Motor neuron (in vitro differentiated cells): ENCODE measurements at places on chromosomes 7 and 10. TPM values are rescaled to one million over a fixed set of nuclear protein-coding genes. Genes with fewer than 3 reads are reported as not detected.

UNC5B gene
- 18.1 and 19.9 TPM in 2 replicates for total RNA-seq

GLCCI1 gene
- total RNA-seq: 23.2 and 25.7 TPM in 2 replicates

- ATAC-seq: no peak
Measured at GRCh38 chr7:23249486-23249885, 2.9 kb downstream of the GPNMB start.

- ATAC-seq: peak; percentile 9
Measured at GRCh38 chr7:107890493-107890961, 456 bp upstream of the DLD start.

DNA sequence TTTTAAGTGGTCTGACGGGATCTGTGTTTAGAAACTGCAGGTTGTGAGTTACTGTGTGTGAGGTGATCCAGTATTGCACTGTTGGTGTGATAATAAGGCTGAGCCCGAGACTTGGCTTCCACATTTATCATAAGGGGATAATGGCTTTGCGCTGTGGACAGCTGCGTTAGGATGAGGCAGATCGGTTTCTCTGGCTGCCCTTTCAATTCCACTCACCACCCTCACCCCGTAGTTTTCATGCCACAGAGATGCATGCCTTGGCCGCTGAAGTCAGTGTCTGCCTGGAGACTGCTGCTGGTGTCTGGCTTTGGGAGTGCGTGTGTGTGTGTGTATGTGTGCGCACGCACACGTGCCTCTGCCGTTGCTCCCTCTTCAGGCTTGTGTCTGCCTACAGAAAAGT is 273.0 kb downstream of the CCDC3 start:
- peak; percentile 42 for ATAC-seq

- ATAC-seq: no peak
Measured at GRCh38 chr10:51619365-51619764, 80.0 kb downstream of the CSTF2T start.

DNA sequence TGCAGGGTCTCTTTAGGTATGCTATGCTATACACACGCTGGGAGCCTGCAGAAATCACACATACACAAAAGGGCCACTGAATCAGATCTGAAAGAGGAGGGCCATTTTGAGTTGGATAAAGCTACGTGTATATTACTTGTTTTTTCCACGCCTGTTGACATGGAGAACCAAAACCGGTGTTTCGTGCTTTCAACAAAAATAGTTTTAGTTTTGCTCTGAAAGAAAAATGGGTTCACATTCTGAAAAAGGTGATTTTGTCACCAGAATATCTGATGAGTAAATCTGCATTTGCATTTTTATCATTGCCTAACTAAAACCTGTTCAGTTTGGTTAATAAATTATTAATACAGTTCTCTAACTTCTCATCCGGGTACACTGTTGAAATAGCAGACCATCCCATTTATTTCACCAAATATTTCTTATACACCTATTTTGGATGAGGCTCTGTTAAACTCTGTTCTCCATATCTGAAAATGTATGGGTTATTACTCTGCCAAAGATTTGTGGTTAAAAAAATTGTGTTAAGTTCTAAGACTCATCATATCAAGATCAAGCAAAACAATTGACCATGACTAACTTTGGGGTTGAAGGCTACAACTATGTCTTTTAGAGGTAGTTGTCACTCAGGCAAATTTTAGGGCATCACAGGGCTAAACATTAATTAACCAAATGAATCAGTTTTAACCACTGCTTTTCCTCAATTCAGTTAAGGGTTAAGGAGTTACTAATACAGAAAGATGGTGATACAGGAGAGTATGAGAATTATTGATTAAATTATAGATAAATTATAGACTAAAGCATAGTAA is 101.2 kb upstream of the RPA3 start:
- ATAC-seq: no peak

- peak; percentile 59 for ATAC-seq
Measured at GRCh38 chr7:33091111-33091531, 18.1 kb downstream of the RP9 start.

DNA sequence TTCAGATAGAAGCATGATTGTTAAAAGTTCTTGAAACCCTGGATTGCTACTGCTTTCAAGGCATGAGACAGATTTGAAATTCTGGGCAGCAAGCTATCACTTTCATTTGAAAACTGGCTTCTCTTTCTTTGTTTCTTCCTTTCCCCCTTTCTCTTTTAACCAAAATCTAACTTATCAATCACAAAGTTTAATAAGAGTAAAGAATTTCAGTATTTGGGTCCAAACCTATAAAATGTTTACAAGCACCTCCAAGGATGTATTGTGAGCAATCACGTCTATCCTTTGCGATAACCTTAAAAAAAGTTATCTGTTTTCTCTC is 21.6 kb upstream of the RPA3 start:
- no peak for ATAC-seq

- peak; percentile 95 for ATAC-seq
Measured at GRCh38 chr7:128791121-128791971, at the start of gene CCDC136. TSS of gene CCDC136 (plus strand) at chr7:128791968. CDS start at chr7:128792412, 444 bp downstream.

DNA sequence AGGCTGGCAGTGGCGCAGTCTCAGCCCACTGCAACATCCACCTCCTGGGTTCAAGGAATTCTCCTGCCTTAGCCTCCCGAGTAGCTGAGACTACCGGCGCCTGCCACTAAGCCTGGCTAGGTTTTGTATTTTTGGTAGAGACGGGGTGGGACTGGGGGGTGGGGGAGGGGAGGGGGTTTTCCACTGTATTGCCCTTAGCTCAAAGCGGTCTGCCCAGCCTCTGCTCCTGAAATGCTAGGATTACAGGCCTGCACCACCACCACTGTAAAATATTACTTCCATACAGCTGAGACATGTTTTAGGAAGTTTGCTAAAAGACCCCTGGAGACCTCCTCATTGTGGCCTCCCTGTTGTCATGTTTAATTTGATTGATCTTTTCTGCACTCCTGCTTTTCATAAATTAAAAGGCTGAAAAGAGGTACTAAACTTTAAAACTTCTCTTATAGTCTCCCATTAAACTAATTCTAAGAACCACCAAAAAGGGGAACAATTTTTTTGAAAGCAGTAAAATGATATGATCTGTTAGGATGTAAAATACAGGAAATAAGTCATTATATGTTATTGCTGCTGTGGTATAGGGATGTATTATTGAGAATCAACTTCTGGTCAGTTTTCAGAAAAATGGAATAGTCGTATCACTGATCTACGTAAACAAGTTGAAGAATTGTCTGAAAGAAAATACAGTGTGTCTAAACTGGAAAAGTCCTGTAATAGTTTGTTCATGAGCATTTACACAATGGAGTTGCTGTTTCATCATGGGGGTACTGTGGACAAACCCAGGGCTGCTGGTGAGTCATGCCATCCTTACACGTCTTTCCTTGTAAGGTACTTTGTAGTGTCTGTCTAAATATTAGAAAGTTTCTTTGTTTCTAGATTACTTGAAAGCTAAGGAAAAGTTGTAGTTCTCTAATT is 72.9 kb upstream of the TMEM248 start:
- ATAC-seq: no peak

CYP3A4 gene
- total RNA-seq: 0.30 TPM in 1 of 2 replicates, not detected in the other

DNA sequence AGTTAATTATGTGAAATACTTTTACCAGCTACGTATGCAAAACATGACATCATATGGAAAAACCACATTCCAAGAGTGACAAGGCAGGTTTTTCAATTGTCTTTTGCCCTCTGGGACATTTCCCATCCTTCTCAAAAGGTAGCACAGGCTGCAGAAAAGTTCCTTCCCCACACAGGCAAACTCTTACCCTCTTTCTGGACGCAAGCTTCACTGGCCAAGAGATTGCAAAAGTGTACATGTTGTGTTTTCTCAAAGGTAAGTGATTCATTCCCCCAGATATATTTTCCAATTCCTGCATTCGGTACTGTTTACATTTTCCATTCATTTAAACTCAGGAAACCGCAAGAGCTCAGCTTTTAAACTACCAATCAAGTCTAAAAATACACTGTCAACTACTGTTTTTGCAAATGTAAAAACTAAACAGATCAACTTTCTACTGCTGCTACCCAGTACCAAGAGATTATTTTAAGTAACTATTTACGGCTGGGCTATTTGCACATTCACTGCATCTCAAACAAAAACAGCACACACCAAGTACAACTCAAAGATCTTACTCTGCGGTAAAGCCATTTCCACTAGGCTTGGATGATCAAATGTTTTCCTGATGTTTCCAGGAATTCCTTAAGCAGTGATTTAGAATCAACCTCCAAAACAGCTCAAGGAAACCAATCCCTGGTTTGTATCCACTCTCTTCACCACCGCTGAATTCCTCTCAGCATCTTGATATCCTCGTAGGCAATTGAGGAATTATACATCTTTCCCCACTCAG is 233.6 kb upstream of the CCDC6 start:
- ATAC-seq: peak; percentile 62

- ATAC-seq: peak; percentile 92
Measured at GRCh38 chr10:132065491-132066105, at the start of gene JAKMIP3. TSS of gene JAKMIP3 (plus strand) at chr10:132065946. CDS start at chr10:132104809, 38,863 bp downstream.

DNA sequence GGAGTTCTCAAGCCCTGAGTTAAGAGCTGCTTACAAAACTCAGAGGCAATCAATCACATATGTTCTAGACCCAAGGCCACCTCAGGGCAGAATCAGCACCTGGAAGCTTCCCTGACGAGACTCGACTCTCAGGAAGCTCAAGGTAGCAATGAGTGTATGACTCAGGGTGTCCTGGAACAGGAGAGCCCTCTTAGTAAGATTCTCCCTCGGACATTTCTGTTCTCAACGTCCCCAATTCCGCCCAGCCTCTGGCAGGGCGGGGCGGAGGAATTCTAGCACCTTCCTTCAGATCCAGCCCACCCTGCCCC is 39.6 kb upstream of the PROSER2 start:
- no peak for ATAC-seq

DNA sequence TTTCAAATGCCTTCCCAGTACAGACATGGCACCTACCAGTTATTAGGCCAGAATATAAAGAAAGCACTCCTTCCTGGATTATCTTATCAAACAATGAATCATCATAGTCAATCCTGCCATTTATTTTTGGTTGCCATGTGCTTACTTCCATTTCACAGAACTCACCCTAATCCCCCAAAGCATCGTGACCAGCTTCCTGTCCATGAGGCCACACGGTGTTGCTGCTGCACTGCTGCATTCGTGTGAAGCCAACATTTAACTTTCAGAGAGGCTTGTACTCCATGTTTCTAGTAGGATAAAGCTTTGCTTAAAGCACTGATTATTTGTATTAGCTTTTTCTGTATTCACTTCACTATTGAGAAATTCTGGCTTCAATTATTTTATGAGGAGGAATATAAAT is 14.4 kb downstream of the COL28A1 start:
- no peak for ATAC-seq

GRCh38 chr7:139937715-139938114 is 108.7 kb downstream of the TBXAS1 start:
- ATAC-seq: no peak

DNA sequence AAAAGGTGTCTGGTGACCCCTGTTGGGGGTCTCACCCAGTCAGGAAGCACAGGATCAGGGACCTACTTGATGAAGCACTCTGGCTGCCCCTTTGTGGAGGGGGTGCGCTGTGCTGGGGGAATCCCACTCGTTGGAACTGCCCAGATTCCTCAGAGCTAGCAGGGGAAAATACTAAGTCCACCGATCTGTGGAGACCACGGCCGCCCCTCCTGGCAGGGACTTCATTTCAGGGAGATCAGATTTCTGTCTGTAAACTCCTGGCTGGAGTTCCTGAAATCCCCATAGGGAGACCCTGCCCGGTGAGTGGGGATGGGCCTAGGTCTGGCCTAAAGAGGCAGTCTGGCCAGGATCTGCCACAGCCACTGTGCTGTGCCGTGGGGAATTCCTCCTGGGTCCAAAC is 79.3 kb upstream of the ADCY1 start:
- no peak for ATAC-seq

GRCh38 chr7:151756076-151756731 is 120.7 kb downstream of the PRKAG2 start:
- no peak for ATAC-seq

DNA sequence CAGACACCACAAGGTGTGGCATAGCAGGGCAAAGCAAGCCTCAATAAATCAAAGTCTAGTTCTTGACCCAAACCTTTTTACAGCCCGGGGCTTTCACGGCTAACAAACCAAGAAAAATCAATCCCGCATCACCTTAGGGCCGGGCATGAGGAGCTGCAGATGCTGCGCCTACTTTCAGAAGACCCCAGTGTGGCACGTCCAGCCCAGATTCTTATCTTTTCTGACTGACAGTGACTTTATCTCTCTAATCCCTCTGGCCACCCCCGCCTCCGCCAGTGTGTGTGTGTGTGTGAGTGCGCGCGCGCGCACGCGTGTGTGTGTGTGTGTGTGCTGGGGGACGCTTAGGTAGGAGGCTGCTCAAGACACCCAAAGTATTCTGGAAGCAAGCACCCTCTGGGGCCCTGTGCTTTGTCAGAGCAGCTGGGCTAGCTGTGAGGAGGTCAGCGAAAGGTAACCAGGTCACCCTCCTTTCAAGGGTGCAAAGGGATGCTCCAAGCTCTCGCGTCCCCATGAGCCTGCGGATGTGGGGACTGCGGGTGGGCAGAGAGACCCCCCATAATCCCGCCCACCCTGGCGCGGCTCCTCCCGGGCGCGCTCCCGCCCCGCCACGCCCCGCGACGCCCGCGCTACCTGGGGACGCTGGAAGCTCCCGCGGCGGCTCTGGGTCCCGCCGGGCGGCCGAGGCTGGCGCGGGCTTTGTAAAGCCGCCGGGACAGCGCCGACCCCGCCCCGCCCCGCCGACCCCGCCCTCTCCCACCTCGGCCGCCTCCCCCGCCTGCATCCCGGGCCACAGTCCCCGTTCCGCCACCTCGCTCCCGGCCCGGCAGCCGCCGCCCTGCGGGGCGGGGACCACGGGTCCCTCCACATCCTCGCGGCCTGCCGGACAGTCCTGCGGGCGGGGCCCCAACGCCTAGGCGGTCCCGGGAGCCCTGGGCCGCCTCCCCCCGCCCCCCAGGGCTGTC is 57.1 kb upstream of the RHOBTB1 start:
- ATAC-seq: peak; percentile 91

DNA sequence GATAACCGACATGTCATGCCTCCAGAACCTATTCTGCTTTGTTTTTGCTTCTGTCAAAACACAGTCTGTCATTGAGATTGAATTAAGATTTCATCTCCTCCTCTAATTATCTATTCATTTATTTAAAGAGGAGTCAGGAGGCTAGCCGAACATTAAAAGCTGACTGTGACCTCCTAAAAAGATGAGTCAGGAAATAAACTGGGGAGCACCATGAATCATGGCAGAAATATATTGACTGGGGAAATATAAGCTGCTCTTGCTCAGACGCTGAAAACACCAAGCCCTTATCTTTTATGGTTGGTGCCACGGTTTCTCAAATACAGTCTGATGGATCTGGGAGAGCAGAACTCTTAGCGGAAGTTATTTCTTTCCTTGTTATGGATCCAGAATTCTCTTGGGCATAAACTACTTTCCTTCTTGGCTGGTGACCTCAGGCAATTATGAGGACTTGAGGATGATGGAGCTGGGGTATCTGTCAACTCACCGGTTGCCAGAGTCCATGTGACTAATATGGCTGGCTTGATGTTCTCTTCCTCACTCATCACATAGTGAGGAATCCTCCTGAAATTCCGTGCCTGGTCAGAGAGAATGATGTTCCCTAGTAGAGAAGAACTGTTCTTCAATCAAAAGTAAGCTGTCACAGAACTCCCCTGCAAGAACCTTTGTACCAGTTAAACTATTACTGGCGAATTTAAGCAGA is 307.6 kb upstream of the PHYHIPL start:
- ATAC-seq: no peak

- no peak for ATAC-seq
Measured at GRCh38 chr10:110825508-110825907, 46.2 kb upstream of the PDCD4 start.
